Activated CD4-positive, alpha-beta memory T cell treated with anti-CD3 and anti-CD28 coated beads for 36 hours (primary cell): ENCODE measurements at places on chromosomes 5 and 9. TPM values are rescaled to one million over a fixed set of nuclear protein-coding genes. Genes with fewer than 3 reads are reported as not detected.
A peak's percentile ranks its signal among the peaks of the same experiment; 100 is the strongest.

RMI1 gene
- 20.3 TPM for total RNA-seq

ERAP2 gene
- 48.9 TPM for total RNA-seq

ZNF483 gene
- total RNA-seq: 3.4 TPM

PCDHA2 gene
- total RNA-seq: not detected

PCDHGB4 gene
- not detected for total RNA-seq

RNF44 gene
- 61.9 TPM for total RNA-seq

GRCh38 chr5:179484761-179485160, 65.6 kb upstream of the RUFY1 start:
- DNase-seq: no peak

DNA sequence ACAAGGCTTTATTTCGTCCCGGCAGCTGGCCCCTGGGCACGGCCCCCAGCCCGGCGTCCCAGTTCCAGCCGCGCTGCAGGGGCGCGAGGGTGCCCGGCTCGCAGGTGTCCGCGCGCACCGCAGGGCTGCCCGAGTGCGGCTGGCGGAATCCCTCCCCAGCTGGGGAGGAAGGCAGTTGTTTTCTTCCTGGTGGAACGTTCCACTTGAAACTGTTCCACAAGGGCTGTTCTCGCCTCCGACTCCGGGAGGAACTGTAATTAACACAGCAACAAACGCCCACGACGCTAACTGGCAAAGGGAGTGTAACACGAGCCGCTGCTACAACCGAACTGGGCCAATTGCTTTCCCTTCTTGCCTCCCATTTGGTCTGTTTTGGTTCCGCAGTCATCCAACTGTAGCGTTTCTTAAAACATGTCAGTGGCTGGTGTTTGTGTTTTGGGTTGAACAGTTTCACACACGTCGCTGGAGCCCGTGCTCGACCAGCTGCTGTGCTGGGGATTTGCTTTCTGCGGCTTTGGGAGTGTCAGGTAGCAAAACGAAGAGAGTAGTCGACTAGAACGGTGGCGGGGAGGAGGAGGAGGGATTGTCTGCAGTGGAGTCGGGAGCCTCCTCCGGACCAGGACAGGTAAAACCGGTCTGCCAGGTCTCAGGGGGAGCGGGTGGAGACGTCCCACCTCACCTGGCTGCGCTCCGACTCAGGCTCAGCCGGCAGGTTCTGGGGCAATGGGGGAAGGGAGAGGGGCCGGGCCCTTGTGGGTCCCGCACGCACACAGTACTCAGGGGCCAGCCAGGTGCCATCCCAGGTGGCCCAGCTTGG, 131.6 kb upstream of the NIPBL start:
- DNase-seq: peak; percentile 45

DNA sequence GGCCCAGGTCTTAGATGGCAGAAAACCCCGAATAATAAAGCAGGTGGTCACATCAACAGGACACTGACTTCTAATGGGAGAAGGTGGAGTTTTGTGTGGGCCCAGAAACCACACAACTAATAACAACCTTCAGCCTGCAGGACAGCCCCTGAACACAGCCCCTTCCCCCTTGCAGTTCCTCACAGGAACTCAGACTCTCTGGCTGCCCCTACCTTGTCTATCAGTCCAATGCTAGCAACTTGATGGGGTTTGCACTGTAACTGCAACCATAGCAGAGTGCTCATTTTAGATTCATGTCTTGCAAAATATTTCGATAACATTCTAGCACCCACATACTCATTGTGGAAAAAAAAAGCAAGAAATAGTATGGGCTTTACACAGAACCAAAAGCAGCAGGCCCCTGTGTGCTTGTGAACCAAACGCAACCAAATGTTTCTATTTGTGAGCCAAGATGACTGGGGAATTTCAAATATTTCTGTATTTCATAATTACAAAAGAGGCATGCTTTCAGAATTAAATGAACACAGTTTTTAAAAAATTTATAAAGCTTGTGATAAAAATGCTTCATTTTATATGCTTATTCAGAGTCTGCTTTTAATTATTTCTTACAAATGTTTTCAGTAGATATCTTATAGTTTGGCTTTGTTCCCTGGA, 62.7 kb upstream of the PDE4D start:
- DNase-seq: no peak

DNA sequence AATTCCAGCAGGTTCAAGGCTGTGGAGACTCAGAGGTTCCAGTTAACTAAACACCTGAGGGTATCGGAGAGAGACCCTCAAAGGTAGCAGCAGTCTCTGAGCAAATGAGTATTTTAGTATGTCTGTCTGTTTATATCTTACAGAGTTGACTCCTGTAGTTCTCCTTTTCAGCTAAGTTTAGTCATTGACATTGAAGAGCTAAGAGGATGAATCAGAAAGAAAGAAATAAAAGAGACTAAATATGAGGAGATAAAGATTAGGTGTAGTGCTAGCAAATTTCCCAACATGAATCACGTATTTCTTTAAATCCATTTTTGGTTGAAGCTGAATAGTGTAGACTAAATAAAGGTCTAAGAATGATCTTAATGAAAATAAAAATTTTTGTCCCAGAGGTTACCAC, 474.0 kb upstream of the RGMB start:
- no peak for DNase-seq

- no peak for DNase-seq
These were observed 7.5 kb downstream of the GABRB2 start for GRCh38 chr5:161539016-161539415.

GRCh38 chr9:133443248-133443647, 16.5 kb upstream of the CACFD1 start:
- DNase-seq: no peak

- DNase-seq: no peak
These were observed 62.7 kb downstream of the RGMB start for GRCh38 chr5:98836175-98836574.

DNA sequence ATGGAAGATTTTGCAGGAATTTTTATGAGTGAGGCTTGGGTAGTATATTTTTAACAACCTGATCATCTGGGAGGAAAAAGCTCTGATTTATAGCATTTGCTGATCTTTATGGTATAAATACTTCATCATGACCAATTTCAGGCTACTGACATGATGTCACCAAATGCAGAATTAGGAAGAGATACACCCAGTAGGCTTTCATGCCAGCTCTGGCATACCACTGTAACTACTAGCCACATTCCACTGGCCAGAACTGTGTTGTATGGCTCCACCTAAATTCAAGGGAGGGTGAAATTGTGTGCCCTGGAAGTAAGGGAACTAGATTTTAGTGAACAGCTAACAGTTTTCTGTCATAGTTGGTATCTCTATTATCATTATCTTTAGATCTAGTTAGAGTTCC, 17.6 kb downstream of the AP3S1 start:
- no peak for DNase-seq

GRCh38 chr5:147387109-147387508, 122.8 kb downstream of the DPYSL3 start:
- no peak for DNase-seq

- DNase-seq: no peak
These were observed 34.7 kb upstream of the PLIN2 start for GRCh38 chr9:19162026-19162366.

GRCh38 chr9:6467006-6467625, 54.1 kb downstream of the UHRF2 start:
- DNase-seq: no peak

- DNase-seq: no peak
These were observed 2.4 kb downstream of the PIP5KL1 start for GRCh38 chr9:127927988-127928675.

DNA sequence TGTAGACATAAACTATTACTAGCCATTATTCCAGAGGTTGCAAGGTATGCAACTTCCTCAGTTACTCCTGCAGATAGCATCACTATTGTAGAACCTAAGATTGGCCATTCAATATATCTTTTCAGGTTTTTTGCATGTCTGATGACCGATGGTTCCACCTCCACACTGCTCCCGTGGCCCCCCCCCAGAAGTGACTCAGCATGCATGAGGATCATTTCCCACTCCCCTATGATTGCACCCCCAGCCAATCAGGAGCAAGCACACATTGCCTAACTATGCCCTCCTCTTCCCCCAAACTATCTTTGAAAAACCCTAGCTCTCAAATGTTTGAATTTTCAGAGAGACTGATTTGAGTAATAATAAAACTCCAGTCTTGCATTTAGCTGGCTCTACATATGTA, 601.4 kb upstream of the TLE4 start:
- DNase-seq: no peak

DNA sequence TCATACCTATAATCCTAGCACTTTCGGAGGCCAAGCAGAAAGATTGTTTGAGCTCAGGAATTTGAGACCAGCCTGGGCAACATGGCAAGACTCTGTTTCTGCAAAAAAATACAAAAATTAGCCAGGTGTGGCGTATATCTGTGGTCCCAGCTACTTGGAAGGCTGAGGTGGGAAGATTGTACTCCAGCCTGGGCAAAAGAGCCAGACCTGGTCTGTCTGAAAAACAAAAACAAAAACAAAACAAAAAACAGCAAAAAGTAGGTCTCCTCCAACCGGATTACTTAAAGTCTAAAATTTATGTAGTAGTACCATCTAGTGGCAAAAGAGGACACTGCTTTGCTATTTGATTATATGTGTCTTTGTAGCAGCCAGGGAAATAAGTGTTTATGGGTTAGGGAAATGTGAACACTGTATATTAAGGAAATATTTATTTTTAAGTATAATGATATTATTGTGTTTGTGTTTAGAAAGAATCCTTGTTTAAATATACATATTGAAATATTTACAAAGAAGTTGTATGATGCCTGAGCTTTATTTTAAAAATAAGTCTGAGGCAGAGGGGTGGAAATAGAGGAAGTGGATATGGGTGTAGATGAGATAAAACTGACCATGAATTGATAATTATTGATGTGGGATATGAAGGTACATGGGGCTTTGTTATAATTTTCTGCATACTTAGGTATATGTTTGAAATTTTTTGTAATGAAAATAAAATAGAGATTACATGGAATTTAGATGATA, 20.0 kb downstream of the APC start:
- DNase-seq: no peak

DNA sequence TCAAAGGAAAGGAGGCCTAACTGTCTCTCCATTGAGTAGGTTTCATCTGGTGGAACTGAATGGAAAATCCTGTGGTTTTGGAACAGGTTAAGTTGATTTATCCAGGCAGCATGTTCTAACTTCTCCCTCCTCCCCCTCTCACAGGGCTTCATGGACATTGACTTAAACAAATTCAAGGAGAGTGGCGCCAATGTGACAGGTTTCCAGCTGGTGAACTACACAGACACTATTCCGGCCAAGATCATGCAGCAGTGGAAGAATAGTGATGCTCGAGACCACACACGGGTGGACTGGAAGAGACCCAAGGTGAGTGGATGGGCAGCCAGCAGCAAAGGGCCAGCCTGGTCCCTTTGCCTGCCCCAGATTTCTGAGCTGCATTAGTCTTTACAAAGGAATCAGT, 183.9 kb downstream of the GRIA1 start:
- DNase-seq: no peak

DNA sequence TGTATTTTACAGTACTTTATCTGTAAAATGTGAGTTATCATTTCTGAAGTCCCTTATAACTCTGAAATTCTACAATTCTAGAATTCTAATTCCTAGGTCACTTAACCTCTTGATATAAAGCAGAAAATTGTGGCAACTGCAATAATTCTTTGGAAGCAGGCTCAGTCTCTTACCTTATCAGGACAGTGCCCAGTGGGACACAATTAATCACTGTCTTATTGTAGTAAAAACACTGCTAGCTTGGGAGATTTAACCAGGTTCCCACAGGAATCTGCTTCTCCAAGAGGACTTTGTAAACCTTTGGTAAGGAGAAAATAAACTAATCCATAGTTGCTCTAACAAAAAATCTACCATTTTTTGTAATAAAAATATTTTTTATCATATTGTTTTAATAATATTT, 18.3 kb upstream of the SPATA9 start:
- DNase-seq: no peak

- no peak for DNase-seq
These were observed 249.2 kb upstream of the ANKRD55 start for GRCh38 chr5:56482363-56482762.

- DNase-seq: no peak
These were observed 570 bp downstream of the CREBRF start for GRCh38 chr5:173056783-173057061.

DNA sequence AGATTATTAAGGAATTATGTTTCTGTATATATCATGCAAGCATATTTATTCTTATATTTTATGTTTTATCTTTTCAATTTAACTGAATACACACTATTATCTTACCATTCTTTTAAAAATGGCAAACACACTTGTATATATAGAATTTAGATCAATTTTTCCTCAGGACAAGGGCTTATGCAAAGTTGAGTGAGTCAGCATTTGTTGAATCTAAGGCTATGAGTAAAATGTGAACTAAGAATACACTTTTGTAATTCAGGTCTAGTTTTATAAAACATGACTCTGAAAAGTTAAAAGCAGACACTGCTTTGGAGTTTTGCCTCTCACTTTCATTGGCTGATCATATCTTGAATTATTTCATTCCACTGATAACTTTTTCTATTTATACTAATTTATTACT, 127.8 kb downstream of the FOCAD start:
- no peak for DNase-seq

DNA sequence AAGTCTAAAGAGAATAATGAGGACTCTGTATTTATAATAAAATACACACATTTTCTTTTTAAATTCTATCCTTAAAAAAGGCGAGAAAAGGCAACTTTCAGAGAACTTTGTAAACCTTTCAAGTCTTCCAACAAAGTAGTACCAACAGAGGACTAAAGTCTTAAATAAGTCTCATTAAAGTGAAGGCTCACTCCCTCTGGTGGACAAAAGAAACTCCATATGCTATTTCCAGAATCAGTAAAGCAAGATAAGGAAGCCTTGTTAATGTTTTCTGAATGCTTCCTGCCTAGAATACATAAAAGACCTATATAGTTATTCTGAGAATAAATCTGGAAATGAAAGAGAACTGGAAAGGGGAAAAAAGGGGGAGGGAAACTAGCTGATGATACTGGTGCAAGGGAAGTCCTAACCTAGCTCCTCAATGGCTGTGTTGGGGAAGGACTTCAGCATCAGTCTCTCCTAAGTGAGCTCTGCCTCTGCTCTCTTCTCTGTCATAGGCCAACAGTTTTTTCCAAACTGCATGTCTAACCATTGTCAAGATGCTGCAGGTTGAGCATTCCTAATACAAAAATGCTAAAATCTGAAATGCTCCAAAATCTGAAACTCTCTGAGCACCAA, 7.2 kb downstream of the HMGCS1 start:
- no peak for DNase-seq

- DNase-seq: no peak
These were observed 76.5 kb upstream of the IRX4 start for GRCh38 chr5:1959231-1959630.

DNA sequence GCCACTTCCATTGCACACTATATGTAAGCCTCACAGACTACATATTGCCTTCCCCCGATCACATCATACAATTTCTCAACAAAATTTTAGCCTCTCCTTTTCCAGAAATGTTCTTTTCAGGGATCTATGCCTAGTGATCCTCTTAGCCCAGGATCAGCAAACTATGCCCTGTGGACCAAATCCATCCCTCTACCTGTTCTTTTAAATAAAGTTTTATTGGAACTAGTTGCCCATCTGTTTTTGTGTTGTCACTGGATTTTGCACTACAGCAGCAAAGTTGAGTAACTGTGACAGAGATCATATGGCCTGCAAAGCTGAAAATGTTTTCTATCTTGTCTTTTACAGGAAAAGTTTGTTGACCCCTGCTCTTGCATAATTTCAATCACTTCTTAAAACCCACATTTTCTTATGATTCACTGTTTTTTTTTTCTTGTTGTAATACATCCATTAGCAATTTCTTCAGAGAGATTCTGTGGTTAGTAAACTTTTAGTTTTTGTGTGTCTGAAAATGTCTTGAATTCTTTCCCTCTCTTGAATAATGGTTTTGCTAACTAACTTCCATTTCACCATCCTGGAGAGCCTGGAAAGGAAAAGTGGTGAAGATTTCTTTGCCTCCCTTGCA, 7.1 kb downstream of the TXNDC8 start:
- DNase-seq: no peak
